Skin of body (tissue), 3 donors: ENCODE measurements at places on chromosomes 1 and 21. TPM values are rescaled to one million over a fixed set of nuclear protein-coding genes. Genes with fewer than 3 reads are reported as not detected.

The IL12RB2 gene
- total RNA-seq, result 2.2 TPM

The LHX8 gene
- total RNA-seq, result not detected

The ARHGEF16 gene
- 5.4 TPM for total RNA-seq

The PANK4 gene
- total RNA-seq, result 24.1 TPM

The ADAMTS1 gene
- total RNA-seq, result 67.3 TPM

The CD52 gene
- 2.8 TPM for total RNA-seq

The FAM78B gene
- 1.5 TPM for total RNA-seq

The CLCNKB gene
- 0.20 TPM for total RNA-seq

The EDN2 gene
- 11.7 TPM for total RNA-seq

The MTFR1L gene
- total RNA-seq, result 29.3 TPM

The TSPAN1 gene
- 0.39 TPM for total RNA-seq

The S100A9 gene
- 1,024 TPM for total RNA-seq

The CD53 gene
- 18.4 TPM for total RNA-seq

The LCE2B gene
- 5.9 TPM for total RNA-seq

The CDCA8 gene
- 3.3 TPM for total RNA-seq

The ZNF683 gene
- not detected for total RNA-seq

The UBE2U gene
- not detected for total RNA-seq

The SPATA45 gene
- total RNA-seq, result 0.89 TPM

The DIRAS3 gene
- total RNA-seq, result 1.4 TPM

The TSNAX gene
- 36.0 TPM for total RNA-seq

The TNFRSF9 gene
- total RNA-seq, result 0.20 TPM

The LCE3B gene
- not detected for total RNA-seq

The UQCRHL gene
- 4.2 TPM for total RNA-seq

The WNT4 gene
- 4.2 TPM for total RNA-seq

The SLC22A15 gene
- 4.0 TPM for total RNA-seq

The CD1E gene
- 2.7 TPM for total RNA-seq

The TMCO4 gene
- total RNA-seq, result 6.1 TPM

The CLDN14 gene
- total RNA-seq, result 0.79 TPM

The TNNT2 gene
- 9.7 TPM for total RNA-seq

The ZSWIM5 gene
- total RNA-seq, result 0.79 TPM

The TMEM240 gene
- 2.1 TPM for total RNA-seq

The C1QTNF12 gene
- total RNA-seq, result 2.5 TPM

The PRR9 gene
- total RNA-seq, result 187 TPM

The LCE3E gene
- 1.3 TPM for total RNA-seq

The S1PR1 gene
- 15.2 TPM for total RNA-seq

The RIPPLY3 gene
- total RNA-seq, result 0.20 TPM

The C1QC gene
- total RNA-seq, result 24.7 TPM

The NPPB gene
- not detected for total RNA-seq
